ENCODE measurements at places on chromosomes 16 and 17.
A peak's percentile ranks its signal among the peaks of the same experiment; 100 is the strongest.

GRCh38 chr17:64281962-64282752 lies 19.1 kb upstream of the TEX2 start:
- no peak for DNase-seq

DNA sequence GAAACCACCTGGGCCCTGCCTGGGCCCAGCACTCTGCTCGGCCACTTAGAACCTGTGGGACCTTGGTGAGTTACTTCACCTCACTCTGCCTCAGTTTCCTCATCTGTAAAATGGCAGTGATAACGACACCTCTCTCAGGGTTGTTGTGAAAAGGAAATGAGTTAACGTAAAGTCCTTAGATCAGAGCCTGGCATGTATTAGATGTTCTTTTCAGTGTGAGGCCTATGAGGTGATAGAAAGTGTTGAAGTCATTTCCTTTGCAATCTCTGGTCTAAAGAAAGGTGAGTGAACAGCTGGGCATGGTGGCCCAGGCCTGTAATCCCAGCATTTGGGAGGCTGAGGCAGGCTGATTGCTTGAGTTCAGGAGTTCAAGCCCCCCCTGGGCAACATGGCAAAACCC lies 51.7 kb upstream of the LGALS9 start:
- DNase-seq = peak; percentile 55

DNA sequence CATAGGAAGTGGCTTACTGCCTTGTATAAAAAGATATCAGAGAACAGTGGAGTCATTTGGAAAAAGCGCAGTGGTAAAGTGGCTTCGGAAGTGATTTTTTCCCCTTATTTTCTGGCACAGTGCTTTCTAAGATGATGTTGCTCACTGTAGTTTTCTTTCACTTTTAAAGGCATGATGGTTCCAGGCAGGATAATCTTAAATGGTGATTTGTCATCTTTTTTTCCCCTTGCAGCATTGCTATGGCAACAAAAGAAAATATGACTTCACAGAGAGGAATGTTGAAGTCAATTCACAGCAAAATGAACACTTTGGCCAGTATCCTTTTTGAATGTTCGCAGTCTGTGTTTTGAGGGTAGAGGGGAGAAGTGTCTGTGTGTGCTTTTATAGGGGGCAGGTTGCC lies 42.5 kb downstream of the GOSR1 start:
- DNase-seq = no peak

DNA sequence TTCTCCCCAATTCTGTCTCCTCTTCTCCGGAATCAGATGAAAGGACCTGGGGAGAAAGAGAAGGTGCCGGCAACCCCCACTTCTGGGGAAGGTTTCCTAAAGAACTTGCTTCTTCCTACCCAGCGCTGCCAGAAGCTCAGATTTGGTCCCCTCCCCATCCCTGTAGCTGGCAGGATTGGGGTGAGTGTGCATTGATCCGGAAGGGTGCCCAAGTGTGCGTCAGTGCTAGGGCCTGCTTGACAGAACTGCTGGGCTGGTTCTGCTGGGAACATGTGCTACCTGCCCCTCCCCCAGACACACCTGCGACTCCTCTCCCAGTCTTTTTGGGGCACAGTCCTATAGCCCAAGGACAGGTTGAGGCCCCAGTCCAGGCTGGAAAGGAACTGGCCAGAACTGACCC lies 3.3 kb downstream of the ARL4D start:
- DNase-seq = no peak

DNA sequence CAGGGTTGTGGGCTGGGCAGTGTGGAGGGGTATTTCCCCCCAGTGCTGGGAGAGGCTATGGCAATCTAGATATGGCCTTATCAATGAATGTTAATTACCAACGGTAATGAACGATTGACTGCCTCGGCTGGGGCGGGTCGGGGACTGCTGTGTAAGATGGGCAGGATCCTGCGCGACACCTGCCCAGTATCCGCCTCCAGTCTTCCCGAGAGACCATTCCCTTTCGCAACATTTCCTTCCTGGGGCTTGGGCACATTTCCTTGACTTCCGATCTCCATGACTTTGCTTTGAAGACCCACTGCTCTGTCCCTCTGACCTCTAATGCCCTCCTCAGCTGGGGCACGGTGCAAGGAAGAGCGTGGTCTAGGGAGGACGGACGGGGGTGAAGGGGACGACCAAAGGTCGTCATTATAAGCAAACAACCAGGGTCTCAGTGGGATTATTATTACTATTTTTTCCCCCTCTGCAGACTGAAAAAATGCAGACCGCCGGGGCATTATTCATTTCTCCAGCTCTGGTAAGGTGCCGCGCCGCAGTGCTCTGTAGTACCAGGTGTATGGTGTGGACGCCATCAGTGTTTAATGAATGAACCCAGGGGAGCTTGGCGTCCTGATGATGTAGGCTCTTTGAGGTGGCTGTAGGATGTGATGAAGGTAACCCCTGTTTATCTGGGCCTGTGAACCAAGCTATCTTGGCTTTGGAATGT lies 506 bp downstream of the ATP5MC1 start:
- no peak for DNase-seq

GRCh38 chr16:58114827-58115825 lies 14.1 kb downstream of the CFAP20 start:
- no peak for DNase-seq

DNA sequence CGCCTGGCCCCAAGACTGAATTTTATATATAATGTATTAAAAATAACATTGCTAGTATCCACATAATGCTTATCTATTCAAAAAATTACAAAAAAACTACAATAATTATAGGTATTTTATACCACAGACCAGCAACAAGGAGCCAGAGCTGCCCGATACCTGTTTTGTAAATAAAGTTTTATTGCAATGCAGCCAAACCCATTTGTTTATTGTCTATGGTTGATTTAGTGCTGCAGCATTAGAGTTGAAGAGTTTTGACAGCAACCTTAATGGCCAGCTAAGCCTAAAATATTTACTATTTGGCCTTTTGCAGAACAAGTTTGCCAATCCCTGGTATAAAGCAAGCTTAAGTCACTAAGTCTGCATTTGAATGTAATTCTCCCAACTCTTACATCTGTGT lies 5.6 kb downstream of the MEIOC start:
- DNase-seq = no peak

- DNase-seq = no peak
Measured at GRCh38 chr16:71635632-71636031, 9.6 kb downstream of the MARVELD3 start.

GRCh38 chr17:8186787-8187516 lies 3.0 kb downstream of the BORCS6 start:
- DNase-seq = peak; percentile 91

GRCh38 chr16:23195366-23195978 lies 12.9 kb downstream of the SCNN1G start:
- DNase-seq = no peak

DNA sequence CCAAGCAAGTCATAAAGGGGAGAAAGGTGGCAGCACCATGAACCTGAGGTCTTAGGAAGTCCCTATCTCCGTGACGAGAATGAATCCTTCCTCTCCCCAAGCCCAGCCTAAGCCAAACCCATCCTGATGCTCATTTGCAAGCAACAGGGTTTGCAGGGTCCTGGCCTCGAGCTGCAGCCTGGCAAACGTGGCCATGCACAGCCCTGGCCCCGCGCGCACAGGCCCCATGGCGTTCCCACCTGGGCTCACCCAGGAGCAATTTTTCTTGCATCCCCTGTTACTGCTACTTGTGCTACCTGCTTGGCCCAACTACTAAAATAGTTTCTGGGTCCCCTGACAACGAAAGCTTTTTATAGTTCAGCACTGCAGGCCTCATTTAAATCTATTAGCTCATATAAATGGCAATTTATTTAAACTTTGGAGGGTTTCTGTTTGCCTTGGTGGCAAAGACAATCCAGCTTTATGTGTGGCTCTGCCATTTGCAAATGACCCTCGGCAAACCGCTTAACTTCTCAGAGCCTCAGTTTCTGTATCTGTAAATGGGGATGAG lies 141.5 kb downstream of the C16orf78 start:
- DNase-seq = no peak

DNA sequence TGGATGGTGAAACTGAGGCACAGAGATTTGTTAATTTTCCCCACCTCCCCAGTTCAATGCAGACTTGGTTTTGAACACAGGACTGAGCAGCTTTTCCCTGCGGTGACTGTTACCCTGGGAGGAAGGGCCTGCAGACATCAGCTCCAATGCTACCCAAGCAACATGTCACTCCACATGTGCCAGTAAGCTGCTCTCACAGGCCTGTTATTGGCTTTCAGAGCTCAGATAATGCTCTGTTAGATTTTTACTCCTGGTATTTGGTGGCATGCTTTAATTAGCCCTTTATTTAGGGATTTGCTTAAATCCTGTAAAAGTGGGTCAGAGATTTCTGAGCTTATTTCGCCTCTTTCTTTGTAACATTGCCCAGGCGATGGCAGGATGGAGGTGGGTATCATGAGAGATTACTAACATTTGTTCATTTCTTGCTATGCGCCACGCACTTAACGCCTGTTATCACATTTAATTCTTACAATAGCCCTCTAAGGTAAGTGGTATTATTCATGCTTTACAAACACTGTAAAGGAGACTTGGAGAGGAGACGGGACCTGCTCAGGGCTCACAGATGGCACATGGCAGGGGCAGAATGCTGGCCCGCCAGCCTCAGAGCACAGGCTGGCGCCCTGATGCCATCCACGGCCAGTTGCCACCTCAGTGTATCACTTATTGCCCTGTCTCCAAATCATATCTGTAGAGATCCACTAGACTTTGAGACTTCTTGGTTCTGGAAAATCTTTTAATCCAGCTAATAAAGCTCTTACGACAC lies 84.0 kb upstream of the CACNG5 start:
- no peak for DNase-seq

- DNase-seq = no peak
Measured at GRCh38 chr17:72378414-72379390, 257.9 kb downstream of the SOX9 start.

GRCh38 chr17:50063561-50064252 lies 7.8 kb downstream of the ITGA3 start:
- DNase-seq = no peak

- no peak for DNase-seq
Measured at GRCh38 chr16:2002406-2003230, 7.0 kb downstream of the ZNF598 start.

DNA sequence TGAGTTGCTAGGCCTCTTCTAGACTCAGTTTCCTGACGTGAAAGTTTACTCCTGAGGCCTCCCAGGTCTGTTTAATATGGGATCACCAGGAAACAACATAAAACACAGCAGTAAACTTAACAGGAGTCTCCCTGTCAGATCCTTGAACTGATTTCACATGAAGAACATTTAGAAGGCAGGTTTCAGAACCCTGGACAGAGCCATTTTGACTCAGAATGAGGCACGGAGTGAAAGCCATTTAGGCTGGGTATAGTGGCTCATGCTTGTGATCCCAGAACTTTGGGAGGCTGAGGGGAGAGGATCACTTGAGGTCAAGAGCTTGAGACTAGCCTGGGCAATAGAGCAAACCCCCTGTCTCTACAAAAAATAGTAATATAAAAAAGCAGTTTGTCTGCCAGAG lies 289.1 kb downstream of the CA10 start:
- no peak for DNase-seq

DNA sequence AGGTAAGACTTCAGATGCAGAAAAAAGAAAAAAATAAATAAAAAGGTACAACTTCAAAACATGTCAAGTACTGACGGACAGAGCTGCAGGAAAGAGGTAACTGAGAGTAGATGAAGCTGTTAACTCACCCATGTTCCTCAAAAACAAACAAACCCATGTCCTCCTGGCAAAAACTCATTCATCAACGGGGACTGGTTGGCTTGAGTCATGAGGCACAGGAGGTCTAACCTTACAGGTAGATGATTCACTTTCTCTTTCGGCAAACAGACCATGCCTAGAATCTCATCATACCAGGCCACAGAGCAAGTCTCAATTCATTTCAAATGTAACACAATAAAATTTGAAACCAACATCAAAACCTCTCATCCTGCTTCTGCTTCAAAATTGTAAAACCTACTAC lies 12.3 kb upstream of the FASN start:
- no peak for DNase-seq

- no peak for DNase-seq
Measured at GRCh38 chr17:45747911-45748310, 36.2 kb upstream of the CRHR1 start.

- no peak for DNase-seq
Measured at GRCh38 chr17:4144422-4144747, 1.4 kb downstream of the CYB5D2 start.

DNA sequence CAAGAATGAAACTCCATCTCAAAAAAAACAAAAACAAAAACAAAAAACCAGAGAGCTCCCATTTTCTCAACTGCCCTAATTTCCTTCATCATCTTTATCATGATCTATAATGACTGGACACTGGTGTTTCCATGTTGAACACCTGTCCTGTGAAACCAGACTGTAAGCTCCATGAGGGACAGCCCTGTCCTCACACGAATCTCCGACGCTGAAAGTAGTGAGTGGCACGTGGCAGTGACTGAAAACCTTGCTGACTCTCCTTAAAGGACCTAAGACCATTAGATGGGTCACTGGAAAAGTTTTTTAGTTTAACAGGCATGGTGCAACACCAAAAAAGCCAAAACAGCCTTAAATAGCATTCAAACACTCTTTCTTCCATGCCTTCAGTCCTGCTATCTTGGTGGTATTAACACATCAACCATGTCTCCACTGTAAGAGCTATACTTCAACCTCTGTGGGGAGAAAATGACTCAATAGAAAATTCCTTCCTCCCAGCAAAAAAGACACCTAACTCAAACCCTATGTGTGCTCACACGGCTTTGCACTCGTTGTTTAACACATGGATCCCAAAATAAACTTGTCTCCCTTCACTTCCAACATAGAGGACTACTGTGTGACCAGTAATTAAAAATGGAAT lies 8.3 kb downstream of the AXIN2 start:
- no peak for DNase-seq

- DNase-seq = peak; percentile 70
Measured at GRCh38 chr16:68520649-68521086, 18.4 kb upstream of the ZFP90 start.

- DNase-seq = no peak
Measured at GRCh38 chr16:77931058-77931457, 91.3 kb upstream of the CLEC3A start.

DNA sequence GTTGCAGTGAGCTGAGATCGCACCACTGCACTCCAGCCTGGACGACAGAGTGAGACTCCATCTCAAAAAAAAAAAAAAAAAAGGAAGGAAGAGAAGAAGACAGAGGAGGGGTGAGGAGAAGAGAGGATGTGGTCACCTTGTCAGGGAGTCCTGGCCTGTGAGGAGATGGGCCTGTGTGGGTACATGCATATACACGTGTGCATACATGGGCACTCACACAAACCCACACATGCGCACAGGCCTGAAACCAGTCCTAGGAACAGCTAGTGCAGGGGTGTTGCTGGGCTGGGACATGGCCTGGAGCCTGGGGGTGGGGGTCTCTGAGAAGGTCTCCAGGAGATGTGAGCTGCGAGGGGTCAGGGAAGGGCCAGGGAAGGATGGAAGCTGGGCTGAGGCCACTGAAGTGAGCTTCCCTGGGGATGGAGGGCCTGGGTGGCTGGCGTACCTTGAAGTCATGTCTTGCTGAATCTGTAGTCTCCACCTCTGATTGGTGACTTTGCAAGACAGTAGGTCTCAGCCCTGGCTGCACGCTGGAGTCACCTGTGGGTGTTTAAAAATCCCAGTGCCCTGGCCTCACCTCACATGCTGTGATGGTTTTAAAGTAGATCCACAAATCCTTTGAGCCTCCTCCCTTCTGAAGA lies 72.4 kb downstream of the MRM1 start:
- DNase-seq = no peak

Data from GM06990 (cell line).